ENCODE measurements at places on chromosomes 6 and 20.

DNA sequence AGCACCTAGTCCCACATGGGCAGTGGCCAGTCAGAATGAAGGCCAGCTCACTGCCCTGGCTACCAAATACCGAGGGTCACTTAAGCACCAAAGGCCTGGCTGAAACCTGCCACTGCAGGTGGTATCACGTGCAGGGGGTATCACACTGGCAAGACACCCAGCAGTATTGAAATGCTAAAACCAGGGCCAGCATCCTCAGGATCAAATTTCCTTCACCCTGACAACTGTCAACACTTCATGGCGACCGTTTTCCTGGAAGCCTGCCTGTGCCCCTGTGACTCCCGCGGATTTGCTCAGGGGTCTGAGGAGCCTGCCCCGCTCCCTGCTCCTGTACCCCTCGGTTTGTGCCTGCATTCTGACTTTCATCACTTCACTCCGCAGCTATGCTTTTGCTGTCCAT is 151.1 kb downstream of the TTLL2 start:
- no peak for DNase-seq

DNA sequence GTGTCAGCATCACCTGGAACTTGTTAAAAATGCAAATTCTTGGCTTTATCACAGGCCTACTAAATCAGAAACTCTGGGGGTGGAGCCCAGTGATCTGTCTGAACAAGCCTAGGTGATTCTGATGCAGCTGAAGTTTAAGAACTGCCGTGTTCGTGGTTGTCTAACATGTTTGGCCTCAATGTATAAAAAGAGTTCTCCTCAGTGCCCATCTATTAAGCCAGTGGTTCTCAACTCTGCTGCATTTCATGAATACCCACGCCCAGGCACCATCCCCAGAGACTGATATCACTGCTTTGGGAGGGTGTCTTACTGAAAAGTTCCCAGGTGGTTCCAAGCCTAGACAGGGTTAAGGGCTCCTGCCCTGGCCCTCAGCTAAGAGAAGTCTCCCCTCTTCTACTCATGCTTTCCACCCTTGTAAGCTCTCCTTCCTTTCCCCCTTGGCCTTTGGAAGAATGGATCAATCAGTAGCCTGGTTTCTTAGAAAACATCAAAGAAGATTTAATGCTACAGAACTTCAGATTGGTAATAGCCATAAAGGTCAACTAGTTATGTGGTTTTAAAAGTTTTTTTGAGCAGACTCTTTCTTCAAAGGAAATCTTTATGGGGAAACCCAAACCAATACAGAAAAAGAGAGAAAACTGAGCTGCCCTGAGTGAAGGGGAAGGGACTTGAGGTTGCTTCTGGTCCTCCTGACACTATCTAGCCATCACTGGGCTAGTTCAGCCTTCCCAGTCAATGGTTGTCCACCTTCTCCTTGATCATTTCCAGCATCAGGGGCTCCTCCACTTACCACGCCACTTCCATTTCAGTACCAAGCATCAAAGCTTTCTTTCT is 38.9 kb upstream of the TNFAIP3 start:
- DNase-seq: no peak

DNA sequence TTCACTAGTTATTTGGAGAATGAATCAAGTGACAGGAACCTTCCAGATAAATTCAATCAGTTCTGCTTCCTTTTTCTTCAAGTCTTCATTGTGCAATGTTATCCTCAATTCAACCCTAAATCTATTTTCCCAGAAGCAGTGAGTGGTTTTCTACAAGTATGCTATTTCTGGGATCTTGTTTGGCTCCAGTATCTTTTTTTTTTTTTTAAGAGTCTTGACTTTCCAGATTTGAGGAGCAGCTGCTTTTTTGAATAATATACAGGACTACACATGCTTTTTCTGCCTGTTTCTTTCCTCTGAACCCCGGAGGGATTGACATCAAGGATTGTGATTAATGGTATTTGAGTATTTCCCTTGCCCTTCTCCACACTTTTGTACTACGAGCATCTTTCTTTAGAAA is 339.2 kb upstream of the JAG1 start:
- DNase-seq: no peak

GRCh38 chr6:152943260-152943897 is 39.5 kb downstream of the FBXO5 start:
- DNase-seq: no peak
